GM13977 (cell line): ENCODE measurements at places on chromosomes 2 and 18.

GRCh38 chr2:191366199-191366598 lies 121.0 kb downstream of the MYO1B start:
- no peak for DNase-seq

GRCh38 chr2:16785149-16785548 lies 119.5 kb upstream of the CYRIA start:
- no peak for DNase-seq

- no peak for DNase-seq
Observed at GRCh38 chr2:134639265-134639664, 79.5 kb downstream of the TMEM163 start.

DNA sequence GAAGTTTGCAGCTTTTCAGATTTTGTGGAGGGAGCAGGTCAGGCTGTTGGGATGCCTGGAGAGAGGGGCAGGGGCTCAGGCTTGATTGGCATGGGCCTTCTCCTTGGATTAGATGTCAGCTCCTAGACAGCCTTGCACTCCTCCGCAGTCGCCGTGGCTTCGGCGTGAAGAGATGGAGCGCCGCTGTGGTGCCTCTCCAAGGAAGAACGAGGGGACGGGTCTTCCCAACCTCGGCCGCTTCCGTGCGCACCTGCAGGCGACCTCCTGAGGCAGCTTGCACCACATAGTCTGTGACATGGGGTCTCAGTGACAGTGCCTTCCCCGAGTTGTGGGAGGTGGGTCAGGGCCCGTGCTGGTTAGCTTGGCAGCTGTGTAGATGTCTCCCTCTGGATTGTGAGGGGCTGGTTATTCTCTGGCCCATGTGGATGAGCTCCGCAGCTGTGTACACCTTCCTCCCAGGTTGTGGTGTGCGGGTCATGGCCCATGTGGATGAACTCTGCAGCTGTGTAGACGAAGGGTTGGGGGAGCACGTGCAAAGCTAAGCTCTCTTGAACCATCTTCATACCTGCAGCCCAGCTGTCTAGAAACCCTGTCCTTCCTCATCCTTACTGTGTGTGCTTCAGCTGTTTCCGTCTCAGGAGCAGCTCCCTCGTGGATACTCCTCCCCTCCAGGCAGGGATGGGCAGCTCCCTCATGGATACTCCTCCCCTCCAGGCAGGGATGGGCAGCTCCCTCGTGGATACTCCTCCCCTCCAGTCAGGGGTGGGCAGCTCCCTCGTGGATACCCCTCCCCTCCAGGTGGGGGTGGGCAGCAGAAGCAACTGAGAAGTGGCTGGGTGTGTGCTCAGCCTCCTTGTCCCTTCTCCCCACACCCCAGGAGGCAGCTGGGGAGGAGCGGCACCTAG lies 170.3 kb downstream of the LDLRAD4 start:
- DNase-seq = no peak

DNA sequence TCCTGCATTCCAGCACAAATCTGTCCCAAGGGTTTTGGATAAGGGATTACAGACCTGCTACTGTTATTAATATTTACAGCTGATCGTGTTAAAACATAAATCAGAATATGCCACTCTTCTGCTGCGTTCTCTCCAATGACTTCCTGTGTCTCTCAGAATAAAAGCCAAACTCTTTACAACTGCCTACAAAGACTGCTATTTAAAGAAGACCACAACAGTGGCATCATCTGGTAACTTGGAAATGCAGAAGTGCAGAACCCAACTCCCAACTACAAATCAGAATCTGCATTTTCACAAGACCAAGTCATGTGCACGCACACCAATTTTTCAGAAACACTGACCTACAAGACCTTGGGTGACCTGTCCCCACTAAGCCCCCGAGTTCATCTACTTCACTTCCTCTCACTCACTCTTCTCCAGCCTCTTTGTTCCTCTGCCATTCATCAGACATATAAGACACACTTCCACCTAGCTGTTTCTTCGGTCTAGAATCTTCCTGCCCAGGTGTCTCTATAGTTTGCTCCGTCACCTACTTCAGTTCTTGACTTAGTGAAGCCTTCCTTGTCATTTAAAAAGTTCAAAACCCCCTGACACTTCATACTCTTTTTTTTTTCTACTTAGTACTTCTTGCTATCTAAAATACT lies 36.0 kb downstream of the CHN1 start:
- no peak for DNase-seq

DNA sequence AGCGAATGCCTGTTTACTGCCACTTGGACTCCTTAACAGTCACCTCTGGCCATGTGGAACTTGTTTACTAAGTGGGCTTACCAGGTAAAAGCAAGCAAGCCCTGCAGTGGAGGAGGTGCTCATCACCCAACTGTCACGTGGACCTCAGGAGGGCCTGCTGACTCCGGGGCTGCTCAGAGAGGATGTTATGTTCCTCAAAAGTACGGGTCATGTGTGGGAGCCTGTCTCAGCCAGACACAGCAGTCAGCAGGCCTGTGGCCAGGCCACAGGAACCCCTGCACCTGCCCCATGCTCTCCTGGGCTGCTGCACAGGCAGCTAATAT lies 36.2 kb downstream of the AMER3 start:
- DNase-seq = no peak
